ENCODE measurements at places on chromosomes 6 and 20.

- H3K27me3 ChIP-seq = no peaks in the 10 kb centered on the region
- no peak overlapping the region for H3K27ac ChIP-seq
- no peak for DNase-seq
- H3K4me1 ChIP-seq = no peaks in the 10 kb centered on the region
These were observed 155.0 kb upstream of the SNX9 start for GRCh38 chr6:157668009-157668401.

- no peak for DNase-seq
- H3K27me3 ChIP-seq = no peaks in the 10 kb centered on the region
- H3K4me3 ChIP-seq = no peak overlapping the region
- no peaks in the 10 kb centered on the region for H3K4me1 ChIP-seq
- H3K36me3 ChIP-seq = peaks cover 9% of the 10 kb centered on the region
- H3K27ac ChIP-seq = no peak overlapping the region
These were observed 8.5 kb downstream of the ARG1 start for GRCh38 chr6:131581523-131581922.

DNA sequence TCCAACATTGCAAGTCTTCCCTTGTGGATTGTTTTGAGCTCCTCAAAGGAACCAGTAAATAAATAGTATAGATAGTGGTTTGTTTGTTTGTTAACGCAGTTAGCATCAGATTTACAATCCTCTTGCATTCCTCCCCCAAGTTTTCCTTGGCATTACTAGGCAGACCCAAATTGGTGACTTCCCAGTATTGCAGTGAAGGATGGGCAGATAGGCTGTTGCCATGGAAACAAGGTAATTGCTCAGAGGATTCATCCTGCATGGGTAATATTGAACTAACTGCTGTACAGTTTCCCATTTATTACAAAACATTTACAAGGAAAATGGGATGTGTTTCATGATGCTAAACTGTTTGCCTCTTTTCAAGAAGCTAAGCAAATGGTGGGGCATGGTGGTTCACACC, 477.2 kb downstream of the EPM2A start:
- no peaks in the 10 kb centered on the region for H3K4me1 ChIP-seq
- H3K4me3 ChIP-seq = no peak overlapping the region
- no peak overlapping the region for H3K27ac ChIP-seq
- H3K27me3 ChIP-seq = no peaks in the 10 kb centered on the region
- no peaks in the 10 kb centered on the region for H3K36me3 ChIP-seq

DNA sequence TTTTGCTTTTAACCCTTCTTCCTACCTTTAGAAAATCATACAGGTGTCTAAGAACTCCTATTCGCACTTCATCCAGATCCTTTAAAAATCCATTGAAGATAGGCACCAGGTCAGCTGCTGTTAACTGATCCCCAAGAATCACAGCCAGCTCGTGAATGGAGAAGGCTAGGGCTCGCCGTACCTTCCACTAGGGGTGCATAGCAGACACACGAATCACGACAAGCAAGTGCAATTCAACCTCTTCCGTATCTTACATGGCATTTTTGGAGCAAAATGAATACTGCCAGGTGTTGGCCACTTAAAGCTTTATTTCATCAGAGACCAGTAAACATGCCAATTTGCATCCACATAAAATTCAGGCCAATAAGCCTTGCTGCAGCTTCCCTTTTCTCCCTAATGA, 10.8 kb upstream of the ANKRD60 start:
- DNase-seq = no peak
- H3K4me3 ChIP-seq = no peak overlapping the region
- H3K36me3 ChIP-seq = peaks cover 14% of the 10 kb centered on the region
- peaks cover 3% of the 10 kb centered on the region for H3K4me1 ChIP-seq

Data from trophoblast cell (in vitro differentiated cells and primary cell).